ENCODE measurements at places on chromosomes 1 and 21.
A peak's percentile ranks its signal among the peaks of the same experiment; 100 is the strongest.

DNA sequence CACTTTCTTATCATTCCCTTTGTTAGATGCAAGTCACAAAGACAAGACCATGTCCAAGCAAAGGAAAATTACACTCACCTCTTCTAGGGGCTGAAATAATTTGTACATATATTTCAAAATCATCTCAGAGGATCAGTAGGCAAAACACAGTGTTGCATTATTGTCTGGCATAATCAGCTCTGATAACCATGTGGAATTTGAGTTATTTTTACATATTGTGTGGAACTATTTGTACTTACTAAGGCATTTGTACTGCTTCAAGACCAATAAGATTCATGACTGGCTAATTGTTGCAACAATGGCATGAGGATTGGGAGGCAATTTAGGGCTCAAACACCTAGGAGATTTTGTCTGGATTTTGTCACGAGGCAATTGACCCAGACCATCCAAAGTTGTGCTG, 1716.4 kb downstream of the BRINP3 start:
- H3K27ac ChIP-seq: no peak overlapping the region
- H3K4me3 ChIP-seq: no peak overlapping the region
- no peaks in the 10 kb centered on the region for H3K36me3 ChIP-seq
- H3K27me3 ChIP-seq: no peaks in the 10 kb centered on the region
- no peak for DNase-seq

DNA sequence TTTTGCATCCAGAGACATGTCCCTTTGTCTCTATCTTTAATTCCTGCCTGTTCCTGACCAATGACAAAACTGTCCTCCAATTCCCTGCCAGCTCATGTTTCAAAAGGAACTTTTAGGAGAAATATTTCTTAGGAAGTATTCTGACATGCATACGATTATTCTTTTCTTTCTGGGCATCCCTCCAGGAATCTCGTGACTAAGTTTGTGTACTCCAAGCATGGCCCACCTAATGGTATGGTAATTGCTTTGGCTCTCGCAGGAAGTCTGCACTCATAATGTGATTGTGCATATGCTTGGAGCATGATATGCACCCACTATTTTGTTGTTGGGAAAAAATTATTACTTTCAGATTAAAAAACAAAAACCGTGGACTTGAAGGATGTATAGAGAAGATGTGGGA, 256.4 kb downstream of the PRDM2 start:
- H3K4me3 ChIP-seq: no peak overlapping the region
- no peak overlapping the region for H3K27ac ChIP-seq
- H3K4me1 ChIP-seq: no peaks in the 10 kb centered on the region
- no peak for DNase-seq
- H3K36me3 ChIP-seq: no peaks in the 10 kb centered on the region
- H3K27me3 ChIP-seq: no peaks in the 10 kb centered on the region

DNA sequence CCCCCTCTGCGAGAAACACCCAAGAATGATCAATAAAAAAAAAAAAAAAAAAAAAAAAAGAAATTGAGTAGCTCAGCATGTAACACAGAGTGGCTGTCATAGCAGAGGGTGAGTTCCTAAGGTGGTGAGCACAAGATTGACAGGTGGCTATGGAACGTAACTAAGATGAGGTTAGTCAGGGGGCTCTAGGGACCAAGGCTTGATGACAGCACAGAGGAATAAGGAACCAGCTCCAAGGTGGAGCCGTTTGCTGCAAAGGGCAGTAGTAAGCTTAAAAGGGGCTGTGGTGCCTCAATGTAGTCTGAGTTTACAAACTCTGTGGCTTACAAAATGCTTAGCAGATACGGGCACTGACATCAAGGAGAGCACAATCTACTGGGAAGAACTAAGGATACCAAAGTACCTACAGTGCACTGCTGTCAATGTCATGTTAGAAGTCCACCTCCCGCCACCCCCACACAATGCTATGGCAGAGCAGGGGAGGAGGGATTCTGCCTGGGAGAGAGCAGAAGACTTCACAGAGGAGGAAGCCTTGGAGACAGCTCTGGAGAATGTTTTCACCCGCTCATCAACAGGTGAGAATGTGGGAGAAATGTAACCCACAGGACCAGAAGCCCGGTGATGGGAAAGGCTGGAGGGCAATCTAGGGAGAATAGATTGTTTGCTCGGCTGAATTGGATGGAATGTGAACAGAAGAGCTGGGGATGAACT, 13.1 kb downstream of the IQGAP3 start:
- no peaks in the 10 kb centered on the region for H3K27me3 ChIP-seq
- H3K36me3 ChIP-seq: no peaks in the 10 kb centered on the region
- H3K4me1 ChIP-seq: no peaks in the 10 kb centered on the region

- no peaks in the 10 kb centered on the region for H3K27me3 ChIP-seq
- no peaks in the 10 kb centered on the region for H3K36me3 ChIP-seq
- DNase-seq: no peak
- H3K27ac ChIP-seq: no peak overlapping the region
- H3K4me3 ChIP-seq: no peak overlapping the region
These were observed 3.1 kb upstream of the ZBTB8A start for GRCh38 chr1:32536117-32536516.

DNA sequence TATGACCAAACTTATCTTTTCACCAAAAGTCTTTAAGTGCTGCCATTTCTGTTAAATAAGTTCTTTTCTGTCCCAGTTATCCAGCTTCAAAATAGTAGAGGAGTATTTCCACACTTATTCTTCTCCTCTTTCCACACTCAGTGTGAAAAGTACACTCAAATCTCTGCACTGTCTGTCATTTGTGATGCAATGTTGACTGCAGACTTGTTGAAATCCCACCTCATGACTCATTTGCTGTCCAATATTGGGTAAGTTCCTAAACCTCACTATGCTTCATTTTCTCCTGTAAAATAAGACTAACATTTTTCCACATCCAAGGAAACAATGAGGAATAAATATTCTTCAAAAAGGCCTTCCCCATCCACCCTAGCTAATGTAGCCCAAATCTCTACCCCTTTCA, 17.5 kb downstream of the LRRIQ3 start:
- no peaks in the 10 kb centered on the region for H3K27me3 ChIP-seq

DNA sequence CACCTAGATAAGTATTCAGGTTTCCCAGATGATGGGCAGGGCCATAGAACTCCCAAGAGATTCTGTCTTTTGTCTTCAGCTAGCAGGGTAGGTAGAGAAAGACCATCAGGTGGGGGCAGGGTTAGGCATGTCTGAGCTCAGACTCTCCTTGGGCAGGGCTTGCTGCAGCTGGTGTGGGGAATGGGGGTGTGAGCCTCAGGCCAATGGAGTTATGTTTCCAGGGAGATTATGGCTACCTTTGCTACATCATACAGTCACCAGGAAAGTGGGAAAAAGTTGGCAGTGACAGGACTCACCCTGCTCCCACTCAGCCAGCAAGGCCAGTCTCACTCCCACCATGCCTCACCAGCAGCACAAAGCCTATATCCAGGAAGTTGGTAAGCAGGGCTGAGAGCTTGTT, 77.8 kb downstream of the DRAM2 start:
- H3K36me3 ChIP-seq: no peaks in the 10 kb centered on the region
- no peaks in the 10 kb centered on the region for H3K4me1 ChIP-seq
- no peak overlapping the region for H3K27ac ChIP-seq
- H3K27me3 ChIP-seq: no peaks in the 10 kb centered on the region
- no peak overlapping the region for H3K4me3 ChIP-seq

- H3K4me3 ChIP-seq: no peak overlapping the region
- no peak for DNase-seq
- no peaks in the 10 kb centered on the region for H3K27me3 ChIP-seq
- no peaks in the 10 kb centered on the region for H3K4me1 ChIP-seq
These were observed 45.5 kb downstream of the PARP1 start for GRCh38 chr1:226362361-226362760.

DNA sequence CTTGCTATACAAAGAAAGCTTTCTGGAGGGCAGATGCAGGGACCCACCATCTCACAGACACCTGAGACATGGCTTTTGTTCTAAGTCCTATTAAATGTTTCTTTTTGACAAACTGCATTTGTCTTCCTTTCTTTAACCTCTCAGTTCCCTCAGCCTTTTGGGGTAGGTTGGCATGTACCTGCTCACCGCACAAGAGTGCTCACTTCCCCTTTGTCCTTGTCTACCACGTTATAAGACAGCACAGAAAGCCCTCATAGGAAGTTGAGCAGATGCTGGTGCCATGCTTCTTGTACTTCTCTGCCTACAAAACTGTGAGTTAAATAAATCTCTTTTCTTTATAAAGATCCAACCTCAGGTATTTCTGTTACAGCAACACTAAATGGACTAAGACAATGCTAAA, 31.9 kb upstream of the RGS21 start:
- no peaks in the 10 kb centered on the region for H3K36me3 ChIP-seq

DNA sequence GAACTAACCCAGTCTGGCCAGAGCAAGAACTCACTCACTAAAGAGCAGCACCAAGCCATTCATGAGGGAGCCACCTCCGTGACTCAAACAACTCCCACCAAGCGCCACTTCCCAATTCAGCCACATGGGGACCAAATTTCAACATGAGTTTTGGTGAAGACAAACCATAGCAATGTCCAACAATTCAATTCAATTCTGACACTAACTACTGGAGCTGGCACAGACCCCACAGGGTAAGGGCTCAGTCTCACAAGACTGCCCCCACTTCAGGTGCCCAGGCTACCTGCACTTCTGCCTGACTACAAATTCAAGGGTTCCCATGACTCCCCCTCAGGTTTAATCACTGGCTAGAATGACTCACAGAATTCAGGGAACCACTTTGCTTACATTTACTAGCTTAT, 48.8 kb upstream of the RAP1A start:
- no peaks in the 10 kb centered on the region for H3K36me3 ChIP-seq
- no peaks in the 10 kb centered on the region for H3K27me3 ChIP-seq
- H3K27ac ChIP-seq: no peak overlapping the region
- no peak for DNase-seq

- H3K27me3 ChIP-seq: no peaks in the 10 kb centered on the region
- no peaks in the 10 kb centered on the region for H3K4me1 ChIP-seq
- H3K4me3 ChIP-seq: no peak overlapping the region
- H3K27ac ChIP-seq: no peak overlapping the region
- peaks cover 14% of the 10 kb centered on the region for H3K36me3 ChIP-seq
These were observed 34.4 kb downstream of the KIAA0040 start for GRCh38 chr1:175158170-175158591.

GRCh38 chr1:32701951-32702598, 495 bp downstream of the SYNC start:
- H3K36me3 ChIP-seq: no peaks in the 10 kb centered on the region
- DNase-seq: no peak
- H3K4me1 ChIP-seq: peaks cover 32% of the 10 kb centered on the region
- H3K27ac ChIP-seq: peak overlapping the region; percentile 91

GRCh38 chr1:224879162-224879803, 50.2 kb upstream of the DNAH14 start:
- no peaks in the 10 kb centered on the region for H3K36me3 ChIP-seq
- no peaks in the 10 kb centered on the region for H3K27me3 ChIP-seq
- H3K27ac ChIP-seq: no peak overlapping the region
- H3K4me3 ChIP-seq: no peak overlapping the region
- DNase-seq: no peak

- no peaks in the 10 kb centered on the region for H3K36me3 ChIP-seq
- H3K27me3 ChIP-seq: no peaks in the 10 kb centered on the region
- H3K4me1 ChIP-seq: no peaks in the 10 kb centered on the region
- no peak overlapping the region for H3K4me3 ChIP-seq
These were observed 126.0 kb downstream of the KIAA0319L start for GRCh38 chr1:35431173-35431599.

- peak overlapping the region; percentile 78 for H3K27ac ChIP-seq
- no peak for DNase-seq
- H3K4me3 ChIP-seq: no peak overlapping the region
These were observed 88.3 kb upstream of the SELENON start for GRCh38 chr1:25711555-25712298.

GRCh38 chr1:50416150-50416527, 7.1 kb downstream of the DMRTA2 start:
- H3K4me3 ChIP-seq: no peak overlapping the region
- peaks cover 37% of the 10 kb centered on the region for H3K27me3 ChIP-seq
- H3K36me3 ChIP-seq: no peaks in the 10 kb centered on the region
- H3K27ac ChIP-seq: no peak overlapping the region

DNA sequence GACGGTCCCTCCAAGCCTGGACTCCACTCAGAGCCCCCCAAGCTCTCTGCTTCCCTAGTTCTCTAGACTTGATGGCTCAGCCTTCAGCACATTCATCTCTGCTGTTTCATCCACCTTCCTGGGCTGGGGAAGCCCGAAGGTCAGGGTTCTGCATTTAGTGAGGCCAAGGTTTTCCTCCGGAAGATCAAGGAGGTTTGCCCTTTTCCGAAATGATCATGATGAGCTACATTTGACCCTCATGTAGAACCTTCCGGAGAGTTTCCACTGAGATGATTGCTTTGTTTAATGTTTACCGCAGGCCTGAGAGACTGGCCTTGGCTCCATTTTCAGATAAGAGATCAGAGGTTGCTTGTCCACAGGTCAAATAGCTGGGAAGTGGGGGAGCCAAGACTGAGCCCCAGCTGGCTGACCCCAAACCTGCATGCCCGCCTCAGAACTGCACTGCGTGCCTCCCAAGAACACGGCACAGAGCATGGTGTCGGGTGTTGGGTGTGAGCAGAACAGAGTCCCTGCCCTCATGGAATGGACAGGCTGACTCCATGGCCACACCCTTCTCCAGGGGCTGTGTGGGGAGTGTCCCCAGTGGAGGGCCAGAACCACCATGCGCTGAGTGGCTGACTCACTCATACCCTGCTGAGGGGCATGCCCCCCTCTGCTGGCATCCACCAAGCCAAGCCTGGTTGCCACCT, 200.8 kb upstream of the TMEM51 start:
- no peak for DNase-seq
- H3K27me3 ChIP-seq: no peaks in the 10 kb centered on the region
- H3K27ac ChIP-seq: no peak overlapping the region
- H3K4me1 ChIP-seq: peaks cover 35% of the 10 kb centered on the region
- H3K4me3 ChIP-seq: no peak overlapping the region

- H3K27me3 ChIP-seq: no peaks in the 10 kb centered on the region
- no peaks in the 10 kb centered on the region for H3K4me1 ChIP-seq
- no peaks in the 10 kb centered on the region for H3K36me3 ChIP-seq
- DNase-seq: no peak
These were observed 174.6 kb downstream of the RWDD3 start for GRCh38 chr1:95408507-95409136.

DNA sequence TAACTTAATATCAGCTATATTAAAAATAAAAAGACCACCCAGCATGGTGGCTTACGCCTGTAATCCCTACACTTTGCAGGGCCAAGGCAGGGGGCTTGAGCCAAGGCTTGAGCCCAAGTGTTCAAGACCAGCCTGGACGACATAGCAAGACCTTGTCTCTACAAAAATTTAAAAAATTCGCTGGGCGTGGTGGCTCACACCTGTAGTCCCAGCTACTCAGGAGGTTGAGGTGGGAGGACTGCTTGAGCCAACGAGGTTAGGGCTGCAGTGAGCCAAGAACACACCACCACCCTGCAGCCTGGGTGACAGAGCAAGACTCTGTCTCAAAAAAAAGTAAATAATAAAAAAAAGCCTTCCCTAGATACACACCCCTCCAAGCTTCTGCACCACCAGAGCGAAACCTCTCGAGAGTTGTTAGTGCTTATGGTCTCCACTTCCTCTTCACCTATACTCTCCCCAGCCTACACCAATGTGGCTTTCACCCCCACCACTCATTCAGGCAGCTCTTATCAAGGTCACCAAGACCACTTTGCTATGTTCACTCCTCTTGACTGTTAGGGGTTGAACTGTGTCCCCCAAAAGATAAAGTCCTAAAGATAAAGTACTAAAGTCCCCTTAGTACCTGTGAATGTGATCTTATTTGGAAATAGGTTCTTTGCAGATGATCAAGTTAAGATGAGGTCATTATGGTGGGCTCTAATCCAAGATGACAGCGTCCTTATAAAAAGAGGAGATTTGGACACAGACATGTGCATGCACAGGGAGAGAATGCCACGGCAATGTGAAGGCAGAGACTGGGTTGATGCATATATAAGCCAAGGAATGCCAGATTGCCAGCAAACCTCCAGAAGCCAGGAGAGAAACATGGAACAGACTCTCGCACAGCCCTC, 6.8 kb upstream of the PPP1R15B start:
- H3K4me3 ChIP-seq: no peak overlapping the region
- H3K27ac ChIP-seq: peak overlapping the region; percentile 94
- DNase-seq: no peak
- no peaks in the 10 kb centered on the region for H3K36me3 ChIP-seq

All from vagina (tissue), 2 donors.